ENCODE measurements at places on chromosomes 1 and 21.

DNA sequence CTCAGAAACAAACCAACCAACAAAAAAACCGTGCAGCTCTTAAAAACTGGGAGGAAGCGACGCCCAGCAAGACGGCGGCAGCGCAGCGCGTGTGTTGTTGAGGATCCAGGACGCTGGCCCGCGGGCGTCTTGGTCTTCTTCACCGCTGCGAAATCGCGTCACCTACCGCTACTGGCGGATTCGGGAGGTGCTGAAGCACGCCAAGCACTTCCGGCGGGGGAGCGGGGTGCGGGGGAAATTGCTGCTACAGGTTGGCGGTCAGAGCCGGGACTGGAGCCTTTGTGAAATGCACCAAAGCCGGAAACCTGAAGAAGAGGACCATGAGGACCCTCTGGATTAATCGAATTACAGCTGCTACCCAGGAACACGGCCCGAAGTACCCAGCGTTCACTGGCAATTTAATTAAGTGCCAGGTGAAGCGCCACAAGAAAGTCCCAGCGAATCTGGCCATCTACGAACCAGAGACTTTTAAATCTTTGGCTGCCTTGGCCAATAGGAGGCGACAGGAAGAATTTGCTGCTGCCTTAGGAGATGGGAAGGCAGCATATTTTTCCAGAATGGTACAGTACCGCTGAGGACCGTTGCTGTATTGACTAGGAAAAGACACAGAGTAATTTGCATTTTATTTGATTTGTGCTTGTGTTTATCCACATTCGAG, 11.9 kb upstream of the RIPPLY3 start:
- DNase-seq: no peak

GRCh38 chr1:43372172-43372571, 4.4 kb upstream of the ELOVL1 start:
- DNase-seq: no peak

- DNase-seq: no peak
These were observed 345.7 kb upstream of the RUNX1 start for GRCh38 chr21:35394634-35395369.

GRCh38 chr1:153968408-153968807, 706 bp downstream of the CREB3L4 start:
- DNase-seq: no peak

DNA sequence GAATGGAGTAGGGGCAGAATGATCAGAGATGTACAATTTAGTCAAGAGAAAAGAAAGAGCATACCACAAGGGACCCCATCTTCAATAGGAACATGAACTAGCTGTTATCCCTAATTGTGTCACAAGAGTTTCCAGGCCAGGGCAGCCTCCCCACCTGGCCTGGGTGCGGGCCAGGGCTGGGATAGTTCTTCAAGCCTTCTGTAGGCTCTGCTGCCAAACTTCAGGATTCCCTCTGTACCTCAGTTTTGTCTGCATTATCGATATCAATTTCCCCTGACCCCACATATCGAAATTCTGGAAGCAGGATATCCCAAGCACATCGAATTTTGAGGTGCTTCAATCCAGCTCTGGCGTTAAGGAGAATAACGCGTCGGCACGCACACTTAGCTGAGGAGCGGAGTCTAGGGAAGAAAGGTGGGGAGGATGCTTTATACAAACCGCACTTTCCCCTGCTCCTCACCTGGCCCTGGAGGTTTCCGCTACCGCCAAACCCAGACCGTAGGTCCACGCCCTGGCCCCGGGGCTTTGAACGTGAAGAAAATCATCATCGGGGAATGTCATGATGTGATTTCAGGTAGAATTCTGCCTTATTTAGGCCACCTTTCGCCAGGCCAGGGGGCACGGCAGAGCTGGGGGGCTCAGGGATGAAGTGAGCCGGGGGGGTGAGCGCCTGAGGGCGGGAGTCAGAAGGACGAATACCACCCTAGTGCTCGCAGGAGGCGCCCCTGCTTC, 7.4 kb downstream of the HLX start:
- DNase-seq: no peak

DNA sequence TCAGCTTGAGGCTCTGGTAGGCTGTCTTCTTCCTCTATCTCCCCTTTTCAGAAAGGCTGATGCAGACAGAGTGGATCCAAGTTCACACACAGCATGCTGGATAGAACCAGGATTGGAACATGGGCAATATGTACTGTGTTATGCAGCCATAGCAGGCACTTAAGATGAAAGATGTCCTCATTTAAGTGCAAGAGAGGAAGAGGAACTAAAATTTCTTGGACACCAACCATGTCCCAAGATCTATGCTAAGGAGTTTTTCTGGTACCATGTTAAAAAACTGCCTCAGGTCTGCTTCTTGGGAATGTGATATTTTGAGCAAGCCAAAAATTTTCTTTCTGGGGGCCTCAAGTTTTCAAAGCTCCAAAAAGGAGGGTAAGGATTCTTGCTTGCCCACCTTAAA, 1.2 kb downstream of the SDHB start:
- DNase-seq: no peak

- DNase-seq: no peak
These were observed 10.1 kb upstream of the EXO1 start for GRCh38 chr1:241837901-241838300.

DNA sequence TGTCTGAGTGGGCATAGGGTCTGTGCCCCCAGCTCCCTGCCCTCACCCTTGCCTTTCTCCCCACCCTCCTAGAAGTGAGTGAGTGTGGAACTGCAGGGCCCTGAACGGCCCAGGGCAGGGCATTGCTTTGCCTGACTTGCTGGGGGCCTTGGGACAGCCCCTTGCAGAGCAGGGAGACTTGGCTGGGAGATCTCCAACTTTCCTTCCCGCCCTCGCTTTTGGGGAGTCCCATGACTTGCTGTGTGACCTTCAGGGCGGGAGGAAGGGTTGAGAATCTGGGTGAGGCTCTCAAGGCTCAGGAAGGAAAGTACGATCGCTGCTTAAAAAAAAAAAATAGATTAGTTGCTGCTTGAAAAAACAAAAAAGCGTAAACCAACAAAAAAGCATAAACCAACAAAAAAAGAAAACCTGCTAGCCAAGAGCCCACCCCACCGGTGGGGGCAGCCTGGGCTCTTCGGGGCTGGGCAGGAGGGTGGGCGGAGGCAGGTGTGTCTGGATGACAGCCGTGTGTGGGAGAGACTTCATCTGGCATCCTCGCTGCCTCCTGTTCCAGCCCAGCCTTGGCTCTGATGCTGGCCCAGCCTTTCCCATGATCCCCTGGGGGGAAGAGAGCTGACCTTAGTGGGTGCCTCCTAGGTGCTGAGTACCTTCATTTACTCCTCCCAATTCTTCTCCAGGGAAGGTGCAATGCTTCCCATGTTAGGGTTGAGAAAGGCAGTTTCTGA, 6.5 kb downstream of the NBL1 start:
- no peak for DNase-seq

GRCh38 chr1:94092210-94092613, 28.7 kb downstream of the ABCA4 start:
- DNase-seq: no peak

DNA sequence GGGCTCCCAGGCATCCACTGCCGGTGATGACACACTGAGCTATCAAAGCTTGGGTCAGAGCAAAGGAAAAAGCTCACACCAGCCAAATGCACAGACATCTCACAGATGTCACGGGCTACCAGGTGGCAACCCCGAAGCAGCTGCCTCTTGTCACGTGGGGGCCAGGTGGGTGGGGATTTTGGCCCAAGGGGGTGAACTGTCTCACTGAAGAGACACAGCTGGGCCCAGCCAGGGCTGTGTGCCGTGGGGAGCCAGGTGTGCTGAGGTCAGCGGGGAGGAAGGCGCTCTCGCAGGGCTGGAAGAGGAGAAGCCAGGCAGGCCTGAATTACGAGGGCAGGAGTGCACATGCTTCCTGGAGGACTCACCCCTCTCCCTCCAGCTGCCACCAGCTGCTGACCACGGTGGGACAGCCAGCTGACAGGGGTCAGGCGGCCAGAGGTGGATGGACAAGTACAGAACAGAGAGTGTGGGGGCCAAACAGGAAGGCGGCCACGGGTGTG, 32.4 kb downstream of the KCNN3 start:
- no peak for DNase-seq

- DNase-seq: no peak
These were observed 168.8 kb upstream of the L1TD1 start for GRCh38 chr1:62025892-62026291.

GRCh38 chr1:218752126-218752525, 407.0 kb downstream of the TGFB2 start:
- no peak for DNase-seq

GRCh38 chr21:44880405-44881197, 7.1 kb upstream of the PTTG1IP start:
- DNase-seq: no peak

DNA sequence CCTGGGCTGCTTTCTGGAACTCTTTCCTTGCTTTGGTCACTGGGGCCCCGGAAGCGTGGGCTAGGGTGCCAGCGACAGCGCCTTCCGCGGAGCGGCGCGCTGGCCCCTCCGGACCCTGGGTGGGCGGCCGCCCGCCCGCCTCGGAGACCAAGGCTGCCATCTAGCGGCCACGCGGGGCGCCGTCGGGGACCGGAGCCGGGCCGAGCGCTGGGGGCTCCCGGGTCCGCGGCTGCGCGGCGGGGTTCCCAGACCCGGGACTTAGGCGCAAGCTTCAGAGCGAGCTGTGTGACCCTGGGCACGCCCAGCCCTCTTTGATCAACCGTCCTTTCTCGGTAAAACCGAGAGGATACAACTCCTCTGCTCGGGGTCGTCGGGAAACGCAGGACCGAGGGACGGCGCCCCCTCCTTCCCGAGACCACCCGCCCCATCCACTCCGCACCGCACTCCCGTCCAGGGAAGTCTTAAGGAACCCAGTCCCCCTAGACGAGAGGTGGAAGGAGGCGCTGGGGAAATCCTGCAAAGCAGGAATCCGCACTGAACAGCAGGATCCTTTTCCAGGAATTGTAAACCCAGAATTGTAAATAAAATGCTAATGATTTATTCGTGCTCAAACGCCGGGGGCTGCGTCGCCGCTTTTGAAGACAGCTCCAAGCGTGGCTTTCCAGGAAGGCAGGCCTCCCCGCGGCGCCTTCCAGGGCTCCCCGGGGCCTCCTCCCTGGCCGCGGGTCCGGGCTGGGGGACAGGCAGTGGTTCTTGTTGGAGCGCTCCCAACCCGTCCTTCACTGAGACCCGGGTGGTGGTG, 41.2 kb downstream of the RRAGC start:
- no peak for DNase-seq

- no peak for DNase-seq
These were observed at the start of gene THBS3 for GRCh38 chr1:155207806-155208540. Gene THBS3 (minus strand): TSS chr1:155207897. CDS start chr1:155207876, 21 bp downstream.

DNA sequence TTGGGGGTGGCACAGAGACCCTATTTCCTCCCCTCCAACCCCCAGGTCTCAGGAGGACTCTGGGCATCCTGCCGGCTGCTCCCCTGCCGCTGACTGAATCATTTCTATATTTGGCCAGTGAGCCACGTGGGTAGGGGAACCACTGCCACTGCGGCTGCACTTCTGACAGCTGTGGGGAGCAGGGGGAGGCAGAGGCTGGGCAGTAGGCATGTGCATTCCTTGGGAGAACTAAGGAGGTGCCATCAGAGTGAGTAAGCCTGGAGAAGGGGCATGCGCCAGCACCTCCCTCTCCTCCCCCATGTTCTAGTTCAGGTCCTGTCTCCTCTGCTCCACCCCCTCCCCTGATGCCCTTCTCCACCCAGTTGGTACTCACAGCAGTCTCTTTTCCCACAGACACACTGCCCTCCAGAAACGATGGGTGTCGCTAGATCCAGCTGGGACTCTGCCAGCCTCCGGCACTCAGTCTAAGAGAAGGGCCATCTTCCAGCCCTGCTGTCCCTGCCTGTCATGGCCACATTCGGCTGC, 12.0 kb downstream of the PPFIA4 start:
- peak; percentile 56 for DNase-seq

DNA sequence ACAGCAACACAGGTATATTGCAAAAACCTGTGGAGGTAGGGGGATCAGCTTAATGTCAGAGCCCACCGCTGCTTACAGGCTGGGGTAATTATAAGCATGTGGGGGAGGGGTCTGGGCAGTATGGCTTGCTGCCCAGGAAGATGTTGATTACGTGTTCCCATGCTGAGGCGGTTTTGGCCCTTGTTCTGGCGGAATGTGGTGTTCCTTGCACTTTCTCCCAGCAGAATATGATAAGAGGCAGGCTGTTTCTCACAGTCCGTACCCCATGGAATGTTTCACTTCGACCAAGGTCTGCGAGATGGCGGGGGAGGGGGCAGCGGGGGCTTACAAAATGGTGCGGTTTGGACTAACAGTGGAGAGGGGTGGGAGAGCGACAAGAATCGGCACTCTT, 9.8 kb upstream of the HPCAL4 start:
- no peak for DNase-seq

- no peak for DNase-seq
These were observed 55.8 kb downstream of the SLC9A1 start for GRCh38 chr1:27099135-27099586.

- DNase-seq: no peak
These were observed 28.1 kb downstream of the IL6R start for GRCh38 chr1:154433161-154433764.

GRCh38 chr1:72322910-72323309, 40.6 kb upstream of the NEGR1 start:
- DNase-seq: no peak

DNA sequence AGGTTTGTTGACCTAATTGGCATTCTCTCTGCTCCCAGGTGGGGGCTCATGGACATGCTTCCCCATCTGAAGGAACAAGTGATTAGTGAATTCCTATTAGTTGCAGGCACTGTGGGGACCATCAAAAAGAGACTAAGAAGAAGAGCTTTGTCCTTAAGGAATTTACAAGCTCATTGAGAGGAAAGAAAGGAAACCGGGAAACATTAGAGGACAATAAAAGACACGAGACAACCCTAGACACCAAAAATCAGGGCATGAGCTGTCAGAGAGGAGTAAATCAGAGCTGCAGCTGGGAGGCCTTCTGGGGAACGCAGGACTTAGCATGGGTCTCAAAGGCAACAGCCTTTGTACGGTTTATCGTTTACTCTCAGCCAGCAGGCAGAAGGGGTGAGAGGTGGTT, 45.1 kb downstream of the BACE2 start:
- DNase-seq: no peak

DNA sequence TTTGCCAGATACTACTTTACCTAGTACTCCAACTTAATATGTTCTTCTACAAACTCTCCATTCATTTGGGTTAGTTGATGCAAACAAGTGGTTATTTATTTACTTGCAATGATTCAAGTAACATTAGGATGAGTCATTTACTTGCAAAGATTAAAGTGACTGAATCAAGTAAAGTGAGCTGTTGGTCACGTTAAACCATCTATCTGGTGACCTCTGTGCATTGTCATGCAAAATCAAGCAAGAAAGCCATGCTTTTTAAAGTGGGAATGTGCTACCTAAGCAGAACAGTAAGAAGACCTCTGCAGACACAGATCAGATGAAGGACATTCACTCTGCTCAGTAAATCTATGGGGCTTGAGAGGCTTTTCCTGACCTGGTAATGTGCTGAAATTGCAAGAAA, 254.7 kb downstream of the LRRIQ3 start:
- no peak for DNase-seq

DNA sequence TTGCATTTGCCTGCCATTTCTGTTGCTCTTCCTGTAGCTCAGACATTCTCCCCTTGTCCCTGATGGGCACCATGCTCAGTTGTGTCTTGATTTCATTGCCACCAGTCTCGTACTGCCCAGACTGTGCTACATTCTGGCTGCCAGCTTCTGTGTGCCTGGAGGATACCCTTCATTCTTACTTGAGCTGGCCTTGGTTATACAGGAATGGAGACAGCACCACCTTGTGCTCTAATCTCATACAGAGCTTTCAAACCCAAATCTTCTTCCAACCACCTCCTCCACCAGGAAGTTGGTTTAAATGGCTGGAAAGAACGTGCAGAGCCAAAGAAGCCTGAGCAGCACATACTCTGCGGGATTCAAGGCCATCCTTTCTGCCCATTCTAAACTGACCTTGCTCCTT, 165.3 kb downstream of the SLC35F3 start:
- DNase-seq: no peak
